Dermis microvascular lymphatic vessel endothelial cell (primary cell): ENCODE measurements at places on chromosomes 6 and 20. TPM values are rescaled to one million over a fixed set of nuclear protein-coding genes. Genes with fewer than 3 reads are reported as not detected.

Gene GHRH
- total RNA-seq, result not detected in 2 replicates

DNA sequence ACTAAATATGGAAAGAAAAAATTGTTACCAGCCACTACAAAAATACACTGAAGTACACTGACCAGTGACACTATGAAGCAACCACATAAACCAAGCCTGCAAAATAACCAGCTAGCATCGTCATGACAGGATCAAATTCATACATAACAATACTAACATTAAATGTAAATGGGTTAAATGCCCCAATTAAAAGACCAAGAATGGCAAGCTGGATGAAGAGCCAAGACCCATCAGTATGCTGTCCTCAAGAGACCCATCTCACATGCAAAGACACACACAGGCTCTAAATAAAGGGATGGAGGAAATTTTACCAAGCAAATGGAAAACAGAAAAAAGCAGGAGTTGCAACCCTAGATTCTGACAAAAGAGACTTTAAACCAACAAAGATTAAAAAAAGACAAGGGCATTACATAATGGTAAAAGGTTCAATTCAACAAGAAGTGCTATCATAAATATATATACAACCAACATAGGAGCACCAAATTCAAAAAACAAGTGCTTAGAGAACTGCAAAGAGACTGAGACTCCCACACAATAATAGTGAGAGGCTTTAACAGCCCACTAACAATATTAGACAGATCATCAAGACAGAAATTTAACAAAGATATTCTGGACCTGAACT, 104.8 kb downstream of the HACE1 start:
- DNase-seq, result peak; percentile 29

DNA sequence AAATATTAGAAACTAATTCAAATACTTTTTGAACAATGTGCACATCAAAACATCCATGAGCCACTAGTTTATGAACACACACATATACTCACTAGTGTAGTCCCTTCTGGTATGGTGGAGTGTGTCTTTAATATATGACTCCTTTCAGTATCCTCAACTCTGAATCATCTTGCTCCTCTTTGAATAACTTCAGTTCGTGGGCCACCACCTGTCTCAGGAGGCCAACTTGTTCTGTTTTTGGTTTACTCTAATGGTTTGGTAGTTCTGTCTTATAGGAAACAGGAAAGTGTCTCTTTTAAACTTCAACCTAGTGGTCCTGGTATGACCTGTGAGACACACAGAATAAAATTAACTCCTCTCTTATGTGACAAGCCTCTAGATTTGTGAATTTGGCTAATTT, 55.6 kb downstream of the ZNF292 start:
- DNase-seq, result no peak

Gene SLC22A1
- total RNA-seq, result 0.13 TPM in 1 of 2 replicates, not detected in the other

Gene HLA-DQB1
- under 0.01 and 0.13 TPM in 2 replicates for total RNA-seq
